ENCODE measurements at places on chromosomes 6 and 20. TPM values are rescaled to one million over a fixed set of nuclear protein-coding genes. Genes with fewer than 3 reads are reported as not detected.

DNA sequence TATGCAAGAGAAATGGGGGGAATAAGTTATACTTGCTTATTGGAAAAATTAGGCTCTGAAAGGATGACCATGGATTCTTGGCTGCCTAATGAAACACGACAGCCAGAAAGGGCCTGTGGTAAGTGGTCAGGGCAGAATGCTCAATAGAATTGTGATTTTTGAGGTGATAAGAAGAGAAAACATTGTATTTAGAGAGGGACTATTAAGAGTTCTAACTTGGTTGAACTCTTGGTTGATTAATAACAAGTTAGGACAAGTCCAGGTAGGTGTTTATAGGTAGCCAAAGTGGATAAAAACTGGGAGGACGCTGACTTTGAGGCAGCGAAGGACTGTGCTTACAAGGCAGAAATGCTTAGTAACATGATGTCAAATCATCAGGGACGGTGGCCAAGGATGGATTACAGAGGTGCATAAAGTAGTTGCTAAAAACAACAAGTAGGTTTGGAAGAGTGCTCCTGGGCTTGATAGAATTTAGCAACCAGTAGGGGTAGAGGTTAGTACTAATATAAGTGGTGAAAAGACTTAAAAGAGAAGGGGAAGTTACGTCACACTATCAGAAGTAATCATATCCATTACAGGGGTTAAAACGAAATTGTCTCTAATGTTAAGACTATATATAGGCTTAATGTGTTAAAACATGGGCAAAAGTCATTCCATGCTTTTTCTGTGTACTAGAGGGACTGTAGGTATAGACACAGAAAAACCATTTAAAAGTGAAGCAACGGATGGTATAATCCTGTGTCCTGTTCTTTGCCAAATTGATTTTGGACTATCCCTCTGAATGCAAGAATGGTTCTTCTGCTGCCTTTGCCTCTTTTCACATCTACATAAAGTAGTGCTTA, 98.6 kb downstream of the EYA4 start:
- no peak for DNase-seq
- no peaks in the 10 kb centered on the region for H3K36me3 ChIP-seq
- H3K4me1 ChIP-seq, result no peaks in the 10 kb centered on the region

DNA sequence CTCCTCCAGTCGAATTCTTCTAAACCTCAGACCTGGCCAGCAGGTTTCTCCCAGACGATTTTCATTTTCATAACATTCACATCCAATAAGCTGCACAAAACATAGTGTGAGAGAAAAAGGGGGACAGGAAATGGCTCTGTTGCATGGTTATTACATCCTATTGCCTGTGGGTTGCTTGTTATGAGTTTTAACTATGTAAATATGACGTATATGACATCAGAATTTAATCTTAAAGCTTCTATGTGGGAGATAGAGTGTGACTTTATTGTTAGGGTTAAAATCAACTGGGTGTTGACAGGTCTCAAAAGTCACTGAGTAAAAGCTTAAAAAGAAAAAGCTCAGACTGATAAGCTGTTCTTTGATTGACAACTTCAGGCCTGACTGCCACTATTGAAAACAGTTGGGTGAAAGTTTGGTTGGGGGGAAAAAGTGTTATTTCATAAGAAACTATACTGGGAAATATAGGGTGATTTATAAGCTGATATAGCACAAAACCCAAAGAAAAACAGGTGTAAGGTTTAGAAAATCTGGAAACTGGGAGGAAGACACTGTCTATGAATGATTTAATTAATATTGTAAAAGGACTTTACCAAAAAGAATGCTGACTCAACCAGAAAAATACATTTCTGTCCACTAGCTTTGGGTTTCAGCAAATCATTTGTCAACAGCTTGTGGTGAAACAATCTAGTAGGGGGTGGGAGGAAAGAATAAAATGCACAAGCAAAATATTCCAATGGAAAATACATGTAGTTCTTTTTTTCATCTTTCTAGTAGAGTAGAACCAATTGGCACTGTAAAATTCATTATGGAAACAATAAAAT, 134.1 kb upstream of the CEP162 start:
- no peak overlapping the region for H3K27ac ChIP-seq
- DNase-seq, result no peak
- H3K36me3 ChIP-seq, result no peaks in the 10 kb centered on the region
- peaks cover 3% of the 10 kb centered on the region for H3K27me3 ChIP-seq
- no peak overlapping the region for H3K4me3 ChIP-seq

DNA sequence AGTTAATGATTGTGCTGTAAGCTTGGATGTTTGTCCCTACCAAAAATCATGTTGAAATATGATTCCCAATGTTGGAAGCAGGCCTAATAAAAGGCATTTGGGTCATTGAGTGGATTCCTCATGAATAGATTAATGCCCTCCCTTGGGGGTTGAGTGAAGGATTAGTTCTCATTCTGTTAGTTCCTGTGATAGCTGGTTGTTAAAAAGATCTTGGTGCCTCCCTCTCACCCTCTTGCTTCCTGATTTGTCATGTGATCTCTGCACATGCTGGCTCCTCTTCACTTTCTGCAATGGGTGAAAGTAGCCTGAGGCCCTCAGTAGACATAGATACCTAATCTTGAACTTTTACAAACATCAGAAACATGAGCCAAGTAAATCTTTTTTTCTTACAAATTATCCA, 115.6 kb upstream of the HCRTR2 start:
- no peaks in the 10 kb centered on the region for H3K27me3 ChIP-seq
- DNase-seq, result no peak
- H3K27ac ChIP-seq, result no peak overlapping the region
- no peaks in the 10 kb centered on the region for H3K36me3 ChIP-seq

DNA sequence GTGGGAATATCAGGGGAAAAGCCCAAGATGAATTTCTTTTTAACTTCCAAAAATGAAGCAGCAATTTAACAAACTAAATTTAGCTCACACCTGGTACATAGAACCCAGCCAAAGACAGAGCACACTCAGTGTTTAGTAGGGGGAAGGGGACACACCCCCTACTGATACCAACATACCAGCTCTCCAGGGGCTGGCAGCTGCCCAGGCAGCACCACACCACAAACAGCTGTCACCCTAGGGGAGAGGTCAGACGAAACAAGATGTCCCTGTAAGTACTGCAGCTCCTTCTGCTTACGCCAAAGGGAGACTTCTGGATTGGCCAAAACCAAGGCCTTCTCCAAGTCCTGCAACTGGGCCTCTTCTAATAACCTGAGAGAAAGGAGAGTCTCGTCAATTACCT, 26.0 kb downstream of the MDN1 start:
- H3K4me1 ChIP-seq, result peaks cover 31% of the 10 kb centered on the region
- H3K27me3 ChIP-seq, result no peaks in the 10 kb centered on the region
- peak overlapping the region; percentile 2 for H3K4me3 ChIP-seq

- no peaks in the 10 kb centered on the region for H3K36me3 ChIP-seq
- peaks cover 12% of the 10 kb centered on the region for H3K27me3 ChIP-seq
- DNase-seq, result no peak
- H3K4me1 ChIP-seq, result no peaks in the 10 kb centered on the region
Observed at GRCh38 chr20:51227744-51228143, 204.8 kb upstream of the KCNG1 start.

- H3K27me3 ChIP-seq, result peaks cover 19% of the 10 kb centered on the region
- H3K36me3 ChIP-seq, result no peaks in the 10 kb centered on the region
- no peaks in the 10 kb centered on the region for H3K4me1 ChIP-seq
- DNase-seq, result no peak
Observed at GRCh38 chr6:148263010-148263409, 79.6 kb upstream of the SASH1 start.

GRCh38 chr20:36344517-36345132, 38.5 kb downstream of the DLGAP4 start:
- H3K4me1 ChIP-seq, result peaks cover 2% of the 10 kb centered on the region
- DNase-seq, result no peak
- H3K27ac ChIP-seq, result no peak overlapping the region

The EDN3 gene
- total RNA-seq, result not detected
